IPS DF 6.9 (cell line): ENCODE measurements at places on chromosomes 2 and 18.

GRCh38 chr2:9300829-9301453, 94.3 kb downstream of the ASAP2 start:
- DNase-seq: no peak

GRCh38 chr2:67240507-67240906, 156.6 kb upstream of the ETAA1 start:
- DNase-seq: no peak

DNA sequence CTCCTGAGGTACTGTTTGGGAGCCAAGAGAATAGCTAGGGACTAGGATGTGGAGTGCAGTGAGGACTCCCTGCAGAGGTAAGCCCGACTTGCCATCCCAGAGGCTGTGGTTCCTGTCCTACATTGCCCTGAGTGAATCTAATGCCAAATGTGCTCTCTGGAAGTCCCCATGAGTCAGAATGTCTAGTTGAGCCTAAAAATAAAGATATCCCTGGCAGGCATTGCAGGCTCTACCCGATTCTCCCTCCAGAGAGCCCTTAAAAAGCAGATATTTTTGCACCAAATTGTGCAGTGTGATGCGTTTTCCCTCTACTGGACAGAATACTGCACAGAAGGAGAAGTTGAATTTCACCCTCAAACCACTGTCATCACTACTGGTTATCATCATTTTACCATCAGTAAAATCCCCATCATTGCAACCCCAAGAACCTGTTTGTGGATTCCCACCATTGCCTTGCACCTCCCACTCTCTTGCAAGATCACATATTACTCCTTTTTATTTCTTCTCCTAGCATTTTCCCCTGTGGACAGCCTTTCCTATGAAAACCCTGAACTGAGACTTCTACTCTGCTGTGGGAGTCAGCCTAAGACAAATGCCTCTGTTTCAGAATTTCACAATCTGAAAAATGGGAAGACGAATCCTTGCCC, 98.0 kb downstream of the MARCHF4 start:
- no peak for DNase-seq

- DNase-seq: no peak
Observed at GRCh38 chr18:13362607-13363006, 144.0 kb downstream of the LDLRAD4 start.

- DNase-seq: no peak
Observed at GRCh38 chr2:59711121-59711520, 842.3 kb downstream of the BCL11A start.

DNA sequence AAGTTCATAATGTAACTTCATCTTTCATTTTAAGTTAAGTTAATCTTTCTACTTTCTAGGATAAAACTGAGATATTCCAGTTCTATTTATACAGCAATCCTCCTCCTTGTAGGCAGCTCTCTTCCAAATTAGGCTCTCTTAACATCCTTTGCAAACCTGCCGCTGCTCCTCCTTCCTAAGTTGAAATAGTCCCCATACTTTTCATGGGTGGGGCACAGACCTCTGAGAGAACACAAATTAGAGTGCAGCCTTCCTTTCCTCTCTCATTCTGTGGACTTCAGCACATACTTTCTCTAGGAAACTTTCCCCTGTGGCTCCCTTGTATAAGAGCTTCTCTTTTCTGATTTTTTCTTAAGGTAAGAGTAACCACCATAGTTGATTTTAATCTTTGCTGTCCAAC, 28.3 kb downstream of the TWSG1 start:
- no peak for DNase-seq

DNA sequence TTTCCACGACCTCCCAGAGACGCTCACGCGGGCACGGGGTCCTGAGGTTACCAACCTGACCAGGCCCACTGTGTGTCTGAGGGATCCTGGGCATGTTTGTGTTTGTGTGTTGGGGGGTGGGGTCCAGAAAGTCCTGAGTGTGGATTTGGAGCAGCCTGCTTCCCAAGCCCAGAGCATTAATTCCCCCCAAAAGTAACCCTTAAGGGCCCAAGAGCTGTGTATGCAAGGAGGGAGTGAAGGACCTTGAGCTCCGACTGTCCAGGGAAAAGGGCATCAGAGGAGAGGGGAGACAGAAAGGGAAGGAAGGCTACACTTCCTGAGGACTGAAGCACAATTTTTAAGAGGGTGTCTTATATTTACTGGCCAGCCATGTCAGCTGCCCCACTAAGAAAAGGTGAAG, 5.2 kb upstream of the SIX3 start:
- DNase-seq: no peak

DNA sequence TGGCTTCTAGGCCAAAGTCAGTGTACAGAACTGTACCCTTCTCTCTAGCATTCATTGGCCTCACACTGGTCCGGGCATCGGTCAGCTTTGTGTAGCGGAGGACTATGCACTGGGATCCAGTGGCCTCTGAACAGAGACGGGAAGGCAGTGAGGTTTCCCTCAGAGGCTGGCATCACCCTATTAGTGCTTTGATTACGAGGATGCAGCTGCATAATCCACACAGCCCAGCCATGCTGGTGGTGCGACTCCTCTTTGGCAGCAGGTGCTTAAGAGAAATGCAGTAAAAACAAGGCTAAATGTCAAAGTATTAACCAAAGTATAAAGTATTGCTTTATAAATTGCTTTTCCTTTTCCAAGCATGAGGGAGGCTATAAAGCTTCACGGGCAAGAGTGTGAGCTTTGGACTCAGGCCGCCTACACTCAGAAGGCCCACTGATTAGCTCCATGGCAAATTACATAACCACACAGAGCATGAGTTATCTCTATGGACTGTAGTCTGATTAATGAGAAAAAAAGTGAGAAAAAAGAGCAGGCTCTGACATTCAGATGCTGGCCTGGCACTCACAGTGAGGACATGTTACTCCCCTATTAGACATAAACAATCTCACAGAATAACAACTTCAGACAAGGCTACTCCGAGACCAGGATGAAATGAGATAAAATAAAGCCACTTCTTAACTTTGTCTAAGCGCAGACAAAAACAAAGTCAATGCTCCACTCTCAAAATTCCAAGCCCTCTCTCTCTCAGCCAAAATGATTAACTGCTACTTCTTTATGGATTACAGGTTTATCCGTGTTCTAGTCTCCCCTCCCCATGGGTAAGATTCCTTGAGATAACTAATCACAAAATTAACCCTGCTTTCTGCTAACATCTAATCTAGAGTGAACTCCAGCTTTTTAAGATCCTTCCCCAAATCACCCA, 6.4 kb upstream of the CRYGC start:
- no peak for DNase-seq

DNA sequence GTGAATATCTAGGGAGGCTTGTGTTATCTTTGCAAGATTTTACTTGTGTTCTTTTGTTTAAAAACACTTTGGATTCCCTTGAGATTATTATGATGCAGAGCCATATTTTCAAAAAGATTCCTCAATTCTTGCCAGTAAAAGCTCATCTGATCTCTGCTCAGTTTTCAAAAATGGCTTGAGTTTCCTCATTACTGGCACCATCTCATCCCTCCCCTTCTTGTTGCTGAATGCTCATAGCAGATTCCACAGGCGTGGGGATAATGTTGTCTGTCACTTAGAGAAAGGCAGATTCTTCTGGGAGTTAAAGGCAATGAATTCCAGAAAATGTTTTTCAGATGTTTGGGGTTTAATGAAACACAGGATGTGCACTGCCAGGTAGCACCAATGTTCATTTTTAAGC, 170.4 kb upstream of the TANK start:
- DNase-seq: no peak

DNA sequence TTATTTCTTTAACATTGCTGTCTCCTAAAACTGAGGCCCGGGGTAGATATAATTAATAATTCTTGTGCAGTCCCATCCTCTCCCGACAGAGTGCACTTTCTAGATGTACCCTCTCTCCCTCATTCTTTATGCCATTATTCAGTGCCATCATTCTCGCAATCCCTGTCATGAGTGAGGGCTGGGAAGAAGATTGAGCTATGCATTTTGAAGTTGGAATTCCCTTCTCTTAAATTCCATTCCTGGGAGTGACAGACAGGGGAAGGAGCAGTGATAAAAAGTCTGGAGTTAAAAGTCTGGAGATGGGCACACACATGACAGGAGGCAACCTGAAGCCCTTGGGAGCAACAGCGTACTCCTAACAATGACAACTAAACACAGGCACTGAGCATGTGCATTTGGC, 2.6 kb upstream of the KCNE4 start:
- no peak for DNase-seq

DNA sequence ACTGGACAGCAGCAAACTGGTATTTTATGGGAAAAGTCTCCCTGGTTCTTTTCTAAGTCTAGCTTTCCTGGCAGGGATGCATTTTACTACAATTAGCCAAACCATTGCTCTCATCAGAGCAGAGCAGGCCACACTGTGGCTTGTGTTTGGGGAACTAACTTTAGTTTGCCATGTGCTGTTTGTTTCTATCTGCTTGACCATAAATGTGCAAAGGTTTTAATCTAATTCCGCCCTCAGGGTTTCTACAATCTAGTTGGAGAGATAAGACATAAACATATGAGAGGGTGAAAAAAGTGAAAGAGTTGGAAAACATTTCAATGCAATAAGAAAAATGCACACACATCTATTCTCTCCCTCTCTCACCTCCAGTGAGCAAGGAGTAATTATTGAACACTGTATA, 86.9 kb upstream of the MAPK4 start:
- DNase-seq: no peak

GRCh38 chr2:170715062-170715931, at the start of gene SP5:
Gene SP5 (plus strand): TSS chr2:170715337. CDS start chr2:170715513, 176 bp downstream.
- DNase-seq: no peak

GRCh38 chr2:166388481-166389070, 12.8 kb upstream of the SCN9A start:
- DNase-seq: no peak

- DNase-seq: no peak
Observed at GRCh38 chr18:10130606-10131005, 216.8 kb downstream of the VAPA start.

GRCh38 chr2:232489516-232490220, 2.0 kb upstream of the ECEL1 start:
- no peak for DNase-seq

- no peak for DNase-seq
Observed at GRCh38 chr2:181660181-181660580, 3.3 kb upstream of the CERKL start.

GRCh38 chr2:216636551-216637450, 3.6 kb downstream of the IGFBP2 start:
- no peak for DNase-seq

DNA sequence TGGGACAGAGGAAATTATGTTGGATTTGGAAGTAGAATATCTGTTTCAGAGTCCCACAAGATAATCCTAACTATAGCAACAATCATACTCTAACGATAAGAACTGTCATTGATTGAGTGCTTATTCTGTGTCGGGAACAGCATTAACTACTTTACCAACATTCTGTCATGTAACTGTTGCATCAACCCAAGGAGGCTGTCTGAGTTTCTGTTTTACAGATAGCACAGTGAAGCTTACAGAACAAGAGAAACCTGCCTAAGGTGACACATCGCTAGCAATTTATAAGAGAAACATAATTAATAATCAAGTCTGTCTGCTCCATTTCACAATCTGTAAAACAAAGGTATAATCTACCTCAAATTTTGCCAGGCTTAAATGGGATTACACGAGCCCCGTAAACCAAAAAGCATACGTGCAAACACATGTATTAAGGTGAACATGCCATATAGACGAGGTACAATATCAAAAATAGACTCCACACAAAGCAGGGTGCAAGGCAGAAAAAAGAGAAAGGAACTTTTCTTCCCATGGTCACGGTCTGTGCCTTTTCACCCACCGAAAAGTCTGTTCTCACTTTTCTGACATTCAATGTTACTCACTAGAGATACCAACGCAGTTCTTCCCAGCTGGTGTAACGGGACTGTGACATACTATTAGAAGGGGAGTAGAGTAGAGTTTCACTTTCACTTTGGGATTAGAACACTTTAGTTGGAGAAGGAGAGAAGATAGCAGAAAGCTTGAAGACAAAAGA, 37.2 kb upstream of the SLC8A1 start:
- DNase-seq: no peak

GRCh38 chr2:73112026-73112912, 479 bp downstream of the RAB11FIP5 start:
- DNase-seq: no peak

- DNase-seq: no peak
Observed at GRCh38 chr2:175823002-175823706, 178.9 kb downstream of the LNPK start.

DNA sequence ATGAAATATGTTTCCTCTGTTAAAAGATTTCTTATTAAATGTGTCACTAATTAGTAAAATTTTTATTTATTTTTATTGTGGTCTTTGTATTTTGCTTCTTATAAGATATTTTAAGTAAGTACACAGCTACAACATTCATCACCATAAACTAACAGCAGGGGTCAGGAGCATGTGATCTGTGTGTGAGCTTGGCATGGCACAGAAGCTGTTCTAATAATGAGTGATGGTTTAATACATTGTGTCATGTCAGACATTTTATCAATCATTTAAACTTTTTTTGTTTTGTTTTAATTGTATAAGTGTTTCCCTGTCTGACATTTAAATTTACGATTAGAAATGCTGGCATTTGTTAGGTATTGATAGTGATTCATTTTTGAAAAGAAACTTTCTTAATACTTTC, 585.4 kb downstream of the DSC3 start:
- DNase-seq: no peak

DNA sequence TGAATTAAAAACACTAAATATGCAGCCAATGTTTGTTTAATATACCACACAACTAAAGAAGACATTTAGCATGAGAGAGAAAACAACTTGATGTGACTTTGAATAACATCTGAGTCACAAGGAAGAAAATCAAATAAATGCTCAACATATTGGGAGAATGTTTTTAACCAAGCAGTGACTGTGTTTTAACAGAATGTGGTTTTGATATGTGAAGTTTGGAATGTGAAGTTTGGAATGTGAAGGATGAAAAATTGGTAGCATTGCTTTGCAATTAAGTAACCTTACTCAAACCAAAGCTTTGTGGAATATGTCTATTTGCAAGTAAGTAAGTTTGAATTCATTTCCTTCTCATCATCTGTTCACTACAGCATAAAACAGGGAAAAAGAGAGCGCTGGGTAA, 128.2 kb upstream of the DNAJC10 start:
- no peak for DNase-seq

GRCh38 chr2:108988076-108988795, 784 bp downstream of the EDAR start:
- DNase-seq: no peak

- DNase-seq: no peak
Observed at GRCh38 chr2:180716186-180717180, 263.9 kb upstream of the UBE2E3 start.
